Inflammatory macrophage (primary cell): ENCODE measurements at places on chromosomes 3 and 15.
A peak's percentile ranks its signal among the peaks of the same experiment; 100 is the strongest.

DNA sequence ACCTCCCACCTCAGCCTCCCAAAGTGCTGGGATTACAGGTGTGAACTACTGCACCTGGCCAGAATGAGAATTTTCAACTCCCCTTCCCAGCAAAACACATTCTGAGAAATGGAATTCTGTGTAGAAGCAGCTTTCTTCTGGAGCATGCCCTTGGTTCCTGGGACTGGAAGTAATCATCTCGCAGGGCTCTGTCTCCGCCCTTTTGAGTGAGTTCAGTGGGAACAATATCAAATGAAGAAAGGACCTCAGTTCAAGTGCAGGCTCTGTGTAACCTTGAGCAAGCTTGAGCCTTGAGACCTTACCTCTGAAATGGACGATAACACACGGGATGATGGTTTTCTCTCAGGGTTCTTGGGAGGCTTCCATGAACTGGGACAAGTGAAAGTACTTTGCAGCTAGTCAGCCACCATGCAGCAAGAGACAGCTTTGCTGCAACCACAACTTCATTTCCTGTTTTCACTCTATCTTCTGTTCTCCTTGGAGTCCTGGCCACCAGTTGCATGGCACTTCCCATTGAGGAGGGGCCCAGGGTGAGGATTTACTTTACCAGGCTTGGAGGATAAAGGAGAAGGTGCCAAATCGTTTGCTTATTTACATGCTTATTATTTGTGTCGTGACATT is 35.7 kb upstream of the IGF1R start:
- peak; percentile 31 for DNase-seq

DNA sequence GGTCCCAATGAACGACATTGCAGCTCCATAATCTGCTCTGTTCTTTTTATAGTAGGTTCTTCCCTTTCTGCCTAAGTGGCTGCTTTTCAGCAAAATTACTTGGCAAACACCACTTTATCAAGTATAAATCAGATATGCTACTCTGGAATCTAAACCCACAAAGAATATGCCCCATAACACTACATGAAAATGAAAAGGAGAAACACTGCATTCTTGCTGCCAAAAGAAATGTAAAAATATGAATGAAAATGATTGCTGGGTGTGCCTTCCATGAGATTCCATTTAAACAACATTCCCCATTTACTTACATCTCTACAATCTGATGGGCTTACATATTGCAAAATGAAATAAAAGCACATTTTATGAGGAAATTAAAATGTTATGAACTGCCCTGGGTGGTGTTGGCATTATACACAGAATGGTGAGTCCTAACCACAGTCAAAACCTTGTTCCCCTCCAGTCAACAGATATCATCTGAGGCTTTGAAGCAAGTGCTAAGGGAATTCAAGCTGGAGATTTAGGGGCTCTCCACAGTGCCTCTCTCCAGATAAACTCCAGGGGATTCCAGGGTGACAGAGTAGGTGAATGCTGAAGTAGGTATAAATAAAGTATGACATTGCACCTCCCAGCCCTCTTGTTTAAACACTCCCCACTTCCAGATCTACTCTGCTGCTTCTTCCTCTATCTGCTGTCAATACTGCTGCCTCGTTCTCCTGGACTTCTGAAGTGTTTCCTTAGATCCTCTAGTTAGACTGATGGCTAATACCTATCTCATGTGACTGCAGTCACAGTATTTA is 136.5 kb downstream of the RORA start:
- no peak for DNase-seq

DNA sequence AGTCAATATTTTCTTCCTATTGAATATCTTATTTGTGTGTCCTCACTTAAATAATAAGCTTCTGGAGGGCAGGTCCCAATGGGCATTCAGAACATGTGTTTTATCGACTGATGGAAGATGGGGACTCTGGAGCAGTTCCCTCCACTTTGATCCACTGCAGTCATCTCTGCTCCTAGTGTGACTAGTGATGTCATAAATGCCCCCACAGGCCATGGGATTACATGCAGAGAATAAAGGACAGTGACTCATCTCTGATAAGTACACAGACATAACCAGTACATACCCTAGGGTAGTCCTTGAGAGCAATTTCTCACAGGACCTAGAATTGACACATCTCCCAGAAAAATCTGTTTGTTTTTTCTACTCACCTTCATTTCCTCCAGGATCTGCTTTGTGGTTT is 49.4 kb upstream of the FMN1 start:
- DNase-seq: no peak

- no peak for DNase-seq
Observed at GRCh38 chr3:33145901-33146580, 32.2 kb downstream of the CRTAP start.

DNA sequence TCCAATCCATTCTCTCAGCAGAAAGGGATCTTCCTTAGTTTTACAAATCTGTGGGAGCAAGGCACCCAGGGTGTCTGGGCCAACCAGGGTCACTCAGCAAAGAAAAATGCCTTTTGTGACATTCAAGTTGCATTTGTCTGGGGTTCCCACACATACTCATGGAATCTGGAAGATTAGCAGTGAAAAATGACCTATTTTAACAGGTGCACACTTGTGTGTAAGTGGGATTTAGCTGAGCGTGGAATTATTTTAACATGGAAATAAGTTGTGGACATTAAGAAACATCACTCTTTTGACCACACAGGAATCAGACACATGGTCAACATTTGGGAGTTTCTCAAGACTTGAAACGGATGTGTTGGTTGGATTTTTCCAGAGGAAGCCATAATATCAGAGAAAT is 234.9 kb downstream of the OPA1 start:
- no peak for DNase-seq

DNA sequence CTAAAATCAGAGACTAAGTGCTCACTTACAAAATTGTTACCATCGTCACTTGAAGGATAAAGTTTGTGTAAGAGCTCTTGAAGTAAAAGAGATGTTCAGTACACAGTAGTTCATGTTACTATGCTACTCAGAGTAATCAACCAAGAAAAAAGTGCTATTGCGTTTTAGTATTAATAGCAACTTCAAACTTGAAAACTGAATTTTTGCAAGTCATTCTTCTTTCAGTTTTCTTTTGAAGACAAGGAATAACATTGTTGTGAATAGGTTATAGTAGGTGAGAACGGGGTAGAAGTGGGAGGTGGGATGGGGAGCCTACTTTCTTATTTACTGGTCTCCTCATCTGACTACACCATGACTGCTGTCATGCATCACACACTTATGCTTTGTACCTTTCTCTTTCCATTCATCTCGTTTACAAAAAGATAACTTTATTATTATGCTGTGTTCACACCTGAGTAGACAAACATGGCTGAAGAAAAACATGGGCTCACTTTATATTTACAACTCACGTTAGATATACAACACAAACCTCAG is 39.3 kb upstream of the P3H2 start:
- no peak for DNase-seq

GRCh38 chr3:115685097-115685496 is 61.8 kb downstream of the GAP43 start:
- DNase-seq: no peak

- peak; percentile 35 for DNase-seq
Observed at GRCh38 chr3:177411201-177411600, 213.9 kb upstream of the TBL1XR1 start.

DNA sequence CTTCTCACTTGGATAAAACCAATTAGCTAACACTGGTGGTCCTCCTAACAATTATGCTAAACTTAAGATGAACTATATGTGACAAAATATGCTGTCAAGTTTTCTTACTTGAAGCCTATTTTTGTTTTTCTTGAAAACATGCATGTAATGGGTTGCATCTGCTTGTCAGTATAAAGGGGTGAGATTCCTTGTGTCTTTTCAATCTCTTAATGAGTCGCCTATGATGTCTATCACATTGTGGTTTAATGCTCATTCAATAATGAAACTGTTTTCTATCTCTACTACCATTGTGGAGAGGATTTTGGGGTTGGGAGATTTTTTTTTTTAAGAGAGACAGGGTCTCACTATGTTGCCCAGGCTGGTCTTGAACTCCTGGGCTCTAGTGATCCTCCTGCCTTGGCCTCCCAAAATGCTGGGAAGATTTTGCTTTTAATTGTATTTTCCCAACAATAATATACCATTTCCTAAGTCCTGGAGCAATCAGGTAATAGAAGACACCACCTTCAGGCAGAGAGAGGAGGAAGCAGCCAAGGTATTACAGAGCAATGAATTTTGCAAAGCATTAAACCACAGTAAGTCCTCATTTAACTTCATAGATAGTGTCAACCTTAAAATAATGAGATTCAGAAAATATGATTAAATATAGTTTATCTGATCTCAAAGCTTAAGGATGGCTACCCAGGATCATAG is 17.4 kb upstream of the TRMT10C start:
- no peak for DNase-seq

DNA sequence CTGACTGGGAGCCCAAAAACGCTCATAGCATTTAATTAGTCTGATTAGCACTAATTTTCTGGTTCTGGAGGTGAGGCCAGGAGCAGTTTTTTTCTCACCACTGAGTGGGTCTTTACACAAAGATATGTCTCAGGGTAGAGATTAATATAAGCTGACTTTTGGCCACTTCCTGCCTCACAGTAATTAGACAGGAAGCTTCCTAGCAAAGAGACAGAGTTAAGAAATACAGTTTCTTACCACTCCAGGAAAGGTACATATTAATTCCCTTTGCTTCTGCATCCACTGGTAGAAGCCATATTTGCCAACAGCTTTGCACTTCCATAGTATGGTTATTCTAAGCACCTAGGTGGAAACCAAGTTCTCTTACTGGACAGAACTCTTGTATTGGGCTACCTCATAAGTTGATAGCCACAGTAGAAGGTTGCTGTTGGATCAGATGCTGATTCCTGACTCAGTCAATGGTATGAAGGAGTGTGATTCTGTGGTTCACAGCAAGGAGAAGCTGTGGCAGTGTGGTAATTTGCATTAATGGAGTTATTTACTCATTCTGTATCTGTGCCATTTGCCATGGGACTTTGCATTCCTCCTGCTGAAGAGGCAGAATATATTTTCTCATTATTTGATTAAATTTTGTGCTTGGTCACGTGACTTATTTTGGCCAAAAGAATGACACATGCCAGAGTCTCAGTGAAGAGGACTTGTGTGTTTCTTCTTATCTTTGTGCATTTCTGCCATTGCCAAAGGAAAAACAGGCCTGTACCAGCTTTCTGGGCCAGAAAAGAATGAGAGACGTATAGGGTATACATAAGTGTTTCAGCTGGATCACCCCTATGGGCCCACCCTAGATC is 17.5 kb upstream of the ZBTB20 start:
- no peak for DNase-seq

DNA sequence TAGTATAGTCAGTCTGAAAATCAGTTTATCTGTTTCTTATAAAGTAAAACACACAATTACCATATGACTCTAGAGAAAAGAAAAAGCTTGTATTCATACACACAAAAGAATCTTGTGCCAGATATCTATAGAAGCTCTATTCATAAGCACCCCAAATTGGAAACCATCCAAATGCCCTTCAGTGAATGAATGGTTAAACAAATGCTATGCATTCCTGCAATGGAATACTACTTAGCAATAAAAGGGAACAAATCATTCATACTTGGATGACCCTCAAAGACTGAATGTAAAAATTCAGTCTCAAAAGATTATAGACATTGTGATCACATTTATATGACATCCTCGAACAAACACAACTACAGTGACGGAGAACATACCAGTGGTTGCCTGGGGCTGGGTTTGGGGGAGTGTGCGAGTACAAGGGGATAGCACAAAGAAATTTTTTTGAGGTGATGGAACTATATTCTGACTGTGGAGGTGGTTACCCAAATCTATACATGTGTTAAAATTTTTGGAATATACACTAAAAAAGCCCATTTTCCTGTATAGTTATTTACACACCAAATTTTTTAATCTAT is 680.6 kb downstream of the NTRK3 start:
- no peak for DNase-seq

DNA sequence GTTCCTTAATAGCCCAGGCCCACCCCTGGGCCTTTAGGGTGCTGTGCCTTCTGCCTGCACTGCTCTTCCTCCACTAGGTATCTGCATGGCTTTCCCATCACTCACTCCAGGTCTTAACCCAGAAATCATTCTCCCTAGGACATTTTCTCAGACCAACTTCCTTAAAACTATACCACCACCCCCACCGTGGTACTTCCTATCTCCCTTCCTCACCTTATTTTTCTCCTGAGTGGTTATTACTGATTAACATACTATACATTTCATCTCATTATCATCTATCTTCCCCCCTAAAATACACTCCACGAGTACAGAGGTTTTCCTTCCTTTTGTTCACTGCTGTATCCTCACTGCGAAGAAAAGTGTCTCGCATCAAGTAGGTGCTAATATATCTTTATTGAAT is 115.2 kb downstream of the ANO10 start:
- DNase-seq: no peak
